ENCODE measurements at places on chromosomes 1 and 21.

DNA sequence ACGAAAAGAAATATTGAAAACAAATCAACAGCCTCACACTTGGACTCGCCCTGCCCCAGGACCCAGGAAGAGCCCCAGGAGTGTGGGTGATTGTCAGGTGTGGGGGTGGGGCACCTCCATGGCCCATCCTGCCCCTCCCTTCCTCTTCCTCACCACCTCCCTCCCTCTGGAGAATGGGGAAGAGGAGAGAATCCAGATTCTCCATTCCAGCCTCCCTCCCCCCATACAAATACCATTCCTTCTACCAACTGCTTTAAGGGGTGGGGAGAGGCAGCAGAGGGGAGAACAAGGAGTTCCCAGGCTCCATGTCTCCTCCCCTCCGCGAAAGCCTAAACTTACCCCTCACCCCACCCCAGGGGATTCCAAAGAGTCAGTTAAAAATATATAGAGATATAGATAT lies 36.7 kb downstream of the MEF2D start:
- no peak for DNase-seq

- DNase-seq: no peak
Observed at GRCh38 chr1:220711056-220711809, 21.1 kb downstream of the C1orf115 start.

GRCh38 chr1:35882586-35882944 lies 444 bp upstream of the AGO1 start:
- no peak for DNase-seq

- no peak for DNase-seq
Observed at GRCh38 chr1:167791281-167792187, 69.8 kb downstream of the MPZL1 start.

GRCh38 chr21:45351526-45352275 lies 53.3 kb upstream of the COL18A1 start:
- DNase-seq: no peak

DNA sequence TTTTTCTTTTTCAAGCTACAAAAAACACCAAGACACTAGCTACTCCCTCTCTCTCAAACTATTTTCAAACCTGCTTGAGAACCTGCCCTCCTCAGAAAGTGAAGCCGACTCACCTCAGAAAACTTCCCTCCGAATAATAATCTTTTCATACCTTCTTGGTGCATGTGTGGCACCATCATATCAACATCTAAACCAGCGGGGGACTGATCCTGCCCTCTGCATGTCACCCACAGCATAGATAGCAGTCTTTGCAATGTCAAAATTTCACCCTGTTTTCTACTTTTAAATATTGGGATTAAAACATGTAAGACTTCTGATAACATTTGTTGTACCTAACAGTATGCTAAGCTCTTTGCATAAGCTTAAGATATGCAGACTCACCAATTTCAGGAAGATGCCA lies 1260.3 kb downstream of the PLA2G4A start:
- no peak for DNase-seq

GRCh38 chr1:16173447-16174260 lies 17.8 kb upstream of the EPHA2 start:
- no peak for DNase-seq

GRCh38 chr1:168069384-168069783 lies 67.3 kb downstream of the GPR161 start:
- no peak for DNase-seq

GRCh38 chr1:212463565-212464285 lies 31.0 kb downstream of the NENF start:
- DNase-seq: no peak

DNA sequence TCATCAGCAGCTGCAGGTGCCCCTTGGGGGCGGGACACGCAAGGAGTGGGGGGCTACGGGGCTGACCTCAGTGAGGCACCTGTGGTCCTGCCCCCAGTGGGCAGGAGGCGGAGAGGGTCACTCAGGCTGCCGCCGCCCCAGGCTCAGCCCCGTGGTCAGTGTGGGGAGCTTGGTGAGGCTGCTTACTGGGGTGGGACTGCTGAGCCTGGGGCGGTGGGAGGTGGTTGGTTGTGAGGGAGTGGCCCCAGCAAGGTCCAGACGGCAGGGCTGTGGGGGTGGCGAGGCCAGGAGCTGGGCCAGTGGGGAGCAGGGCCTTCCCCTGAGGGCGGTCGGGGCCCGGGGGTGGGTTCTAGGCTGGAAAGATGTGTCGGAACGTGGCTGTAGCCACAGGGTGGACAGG lies 14.3 kb downstream of the PFKL start:
- DNase-seq: no peak

DNA sequence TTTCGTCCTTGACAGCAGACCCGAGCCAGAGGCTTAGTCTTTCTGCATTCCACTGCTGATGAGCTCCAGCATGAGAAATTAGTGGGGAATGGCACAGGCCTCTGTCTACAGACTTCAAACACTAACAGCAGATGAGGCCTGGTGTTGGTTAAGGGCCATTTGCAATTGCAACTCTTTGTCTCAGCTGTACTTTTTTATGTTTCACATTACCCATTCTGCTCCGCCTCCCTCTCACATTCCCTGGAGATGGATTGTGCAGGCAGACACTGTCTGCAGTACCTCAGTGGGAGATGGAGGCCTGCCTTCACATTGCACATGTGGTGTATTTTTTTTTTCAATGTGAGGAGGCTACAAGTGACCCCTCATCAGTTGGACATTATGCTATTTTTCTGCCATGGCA lies 370.2 kb downstream of the DUSP10 start:
- no peak for DNase-seq

- DNase-seq: no peak
Observed at GRCh38 chr21:43734928-43735229, 15.9 kb downstream of the PDXK start.

- no peak for DNase-seq
Observed at GRCh38 chr1:228325267-228325666, 81.4 kb downstream of the TRIM11 start.

DNA sequence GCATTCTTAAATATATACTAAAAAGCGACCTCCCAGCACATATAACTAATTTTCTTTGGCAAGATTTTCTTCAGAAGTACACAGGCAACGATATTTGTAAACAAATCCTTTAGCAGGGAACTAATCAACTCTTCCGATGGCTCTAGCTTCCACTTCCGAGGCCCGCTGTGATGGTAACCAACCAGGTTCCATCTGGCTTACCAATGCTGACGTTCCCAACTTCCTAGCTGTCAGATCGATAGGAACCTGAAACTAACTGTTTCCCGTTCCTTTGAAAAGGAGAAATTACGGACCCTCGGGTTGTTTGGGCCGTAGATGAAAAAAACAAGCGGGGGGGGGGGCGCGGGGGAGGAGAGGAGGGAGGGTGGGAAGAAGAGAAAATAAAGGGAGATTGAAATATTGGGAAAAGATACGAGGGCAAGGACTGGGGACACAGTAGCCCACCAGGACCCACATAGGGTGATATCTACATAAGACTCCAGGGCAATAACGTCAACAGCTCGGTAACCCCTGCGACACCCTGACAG lies 513 bp downstream of the GTF2B start:
- no peak for DNase-seq

- no peak for DNase-seq
Observed at GRCh38 chr1:172827301-172827700, 168.4 kb downstream of the FASLG start.

- DNase-seq: no peak
Observed at GRCh38 chr1:178938101-178938958, 67.5 kb upstream of the ANGPTL1 start.

- DNase-seq: no peak
Observed at GRCh38 chr1:170776777-170777176, 112.8 kb downstream of the PRRX1 start.

- DNase-seq: no peak
Observed at GRCh38 chr1:199574950-199575349, 452.6 kb upstream of the NR5A2 start.

DNA sequence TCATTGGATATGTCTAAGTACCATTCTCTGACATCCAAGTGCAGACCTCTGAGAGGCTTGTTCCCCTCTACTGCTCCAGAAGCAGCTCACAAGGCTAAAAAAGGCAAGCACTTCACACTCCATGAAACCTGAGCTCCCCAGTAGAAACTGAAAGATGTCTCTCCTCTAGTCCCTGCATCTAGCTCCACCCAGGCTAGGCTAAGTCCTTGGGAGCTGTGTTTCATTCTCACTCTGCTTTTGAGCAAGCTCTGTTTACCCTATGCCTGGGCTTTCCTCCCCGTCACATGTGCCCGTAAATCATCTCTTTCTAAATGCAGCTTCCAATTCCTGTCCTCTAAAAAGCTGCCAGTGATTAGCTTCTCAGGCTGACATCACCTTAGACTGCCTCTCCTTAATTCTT lies 39.0 kb downstream of the LRRC71 start:
- DNase-seq: no peak

DNA sequence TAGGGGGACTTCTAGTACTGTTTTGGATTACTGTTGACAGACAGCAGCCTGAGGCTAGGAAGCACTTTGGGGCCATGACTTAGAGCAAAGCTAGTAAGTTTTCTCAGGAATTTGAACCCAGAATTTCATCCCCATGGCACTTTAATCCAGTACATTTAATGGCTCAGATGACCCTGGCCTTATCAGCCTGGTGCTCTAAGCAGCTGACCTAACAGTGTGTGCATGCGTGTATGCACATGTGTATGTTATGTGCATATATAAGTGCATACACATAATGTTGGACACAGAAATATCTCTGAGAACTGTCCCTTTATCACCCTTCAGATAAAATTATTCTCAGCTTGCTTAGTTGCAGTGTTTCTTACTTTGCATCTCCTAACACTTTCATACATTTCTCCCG lies 115.0 kb downstream of the CLIC6 start:
- no peak for DNase-seq

DNA sequence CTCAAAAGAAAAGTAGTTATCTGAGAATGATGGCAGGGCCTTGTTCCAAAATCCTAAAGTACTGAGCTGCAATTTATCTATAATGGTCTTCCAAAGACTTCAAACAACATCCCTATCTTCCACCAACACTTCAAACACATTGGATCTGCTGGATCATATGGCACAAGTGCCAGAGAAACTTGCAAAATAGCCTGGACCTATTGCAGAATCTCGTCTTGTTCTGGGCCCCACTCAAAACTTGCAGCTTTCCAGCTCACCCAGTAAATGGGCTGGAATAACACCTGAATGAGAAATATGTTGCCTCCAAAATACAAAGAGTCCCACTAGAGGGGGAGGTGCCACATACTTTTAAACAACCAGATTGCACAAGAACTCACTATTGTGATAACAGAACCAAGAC lies 44.0 kb upstream of the PKN2 start:
- no peak for DNase-seq

DNA sequence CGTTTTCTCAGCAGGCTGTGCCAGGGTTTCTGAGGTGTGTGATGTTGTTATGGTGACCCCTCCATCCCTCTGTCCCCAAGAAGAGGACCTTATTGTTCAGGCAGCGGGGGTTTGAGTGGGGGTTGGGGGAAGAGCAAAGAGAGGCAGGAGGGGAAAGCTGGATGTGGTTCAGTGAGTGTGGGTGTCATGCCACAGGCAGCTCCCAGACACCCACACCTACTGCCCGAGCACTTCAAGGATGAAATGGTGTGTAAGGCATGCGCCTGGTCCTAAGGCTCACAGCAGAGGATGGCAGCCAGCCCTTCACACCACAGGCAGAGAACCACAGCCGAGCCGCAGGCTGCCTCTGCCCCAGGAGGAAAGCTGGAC lies 49.9 kb upstream of the STUM start:
- no peak for DNase-seq

DNA sequence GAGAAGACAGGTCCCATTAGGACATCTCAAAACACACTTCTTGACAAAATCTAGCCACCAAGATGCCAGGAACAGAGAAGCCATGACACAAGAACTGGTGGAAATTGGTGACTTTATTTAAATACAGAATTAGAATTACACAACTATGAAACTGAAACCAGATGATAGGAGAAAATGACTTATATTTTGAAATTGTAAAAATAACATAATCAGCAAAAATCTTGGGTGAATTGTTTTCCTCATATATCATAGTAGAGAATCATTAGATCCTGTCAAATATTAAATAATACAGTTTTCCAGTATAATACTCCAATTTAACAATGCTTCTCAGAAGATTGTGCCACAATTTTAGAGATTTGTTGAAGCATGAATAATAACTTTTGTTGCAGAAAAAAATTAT lies 81.5 kb upstream of the MROH9 start:
- DNase-seq: no peak

DNA sequence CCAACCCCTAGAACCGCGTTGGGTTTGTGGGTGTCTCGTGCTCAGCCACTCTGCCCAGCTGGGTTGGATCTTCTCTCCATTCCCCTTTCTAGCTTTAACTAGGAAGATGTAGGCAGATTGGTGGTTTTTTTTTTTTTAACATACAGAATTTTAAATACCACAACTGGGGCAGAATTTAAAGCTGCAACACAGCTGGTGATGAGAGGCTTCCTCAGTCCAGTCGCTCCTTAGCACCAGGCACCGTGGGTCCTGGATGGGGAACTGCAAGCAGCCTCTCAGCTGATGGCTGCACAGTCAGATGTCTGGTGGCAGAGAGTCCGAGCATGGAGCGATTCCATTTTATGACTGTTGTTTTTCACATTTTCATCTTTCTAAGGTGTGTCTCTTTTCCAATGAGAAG lies 18.7 kb downstream of the TFF3 start:
- no peak for DNase-seq

GRCh38 chr1:56258371-56258770 lies 321.0 kb downstream of the PLPP3 start:
- DNase-seq: peak; percentile 10

- DNase-seq: no peak
Observed at GRCh38 chr1:46061146-46061545, 71.3 kb downstream of the PIK3R3 start.

- DNase-seq: no peak
Observed at GRCh38 chr21:42624095-42624790, 29.2 kb upstream of the PDE9A start.

- DNase-seq: no peak
Observed at GRCh38 chr1:162196387-162196786, 126.9 kb downstream of the NOS1AP start.

DNA sequence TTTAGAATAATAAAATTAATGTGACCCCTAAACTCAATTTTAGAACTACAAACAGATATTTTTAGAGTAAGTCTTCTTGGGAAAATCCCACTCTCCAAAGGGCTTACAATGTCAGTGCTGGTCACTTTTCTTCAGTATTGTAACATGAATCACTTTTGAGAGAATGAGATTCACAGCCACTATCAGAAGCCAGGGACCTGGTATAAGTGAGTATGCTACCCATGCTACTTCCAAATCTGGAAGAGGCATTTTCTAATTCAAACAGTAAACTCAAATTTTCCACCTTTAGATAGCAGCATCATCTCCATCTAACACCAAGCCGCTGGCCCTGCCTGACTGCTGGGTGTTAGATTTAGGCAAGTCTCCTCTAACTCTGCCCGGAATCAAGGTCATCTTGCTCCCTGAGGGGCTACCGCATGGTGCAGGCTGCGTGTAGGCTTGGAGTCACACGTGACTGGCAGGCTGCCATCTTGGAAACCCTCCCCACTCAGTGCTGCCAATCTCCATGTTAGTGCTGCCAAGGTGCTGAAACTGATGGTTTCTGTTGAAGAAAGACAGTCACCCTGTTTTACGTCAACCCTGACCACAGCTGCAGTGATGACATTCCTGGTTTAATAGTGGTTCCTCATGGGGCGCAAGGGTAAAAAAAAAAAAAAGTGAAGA lies 882.9 kb upstream of the B3GALT2 start:
- DNase-seq: no peak

- DNase-seq: no peak
Observed at GRCh38 chr21:38613686-38614085, 115.4 kb upstream of the ERG start.
